ENCODE measurements at places on chromosomes 6 and 20.

- DNase-seq = no peak
Observed at GRCh38 chr6:159097256-159097655, 52.5 kb upstream of the TAGAP start.

DNA sequence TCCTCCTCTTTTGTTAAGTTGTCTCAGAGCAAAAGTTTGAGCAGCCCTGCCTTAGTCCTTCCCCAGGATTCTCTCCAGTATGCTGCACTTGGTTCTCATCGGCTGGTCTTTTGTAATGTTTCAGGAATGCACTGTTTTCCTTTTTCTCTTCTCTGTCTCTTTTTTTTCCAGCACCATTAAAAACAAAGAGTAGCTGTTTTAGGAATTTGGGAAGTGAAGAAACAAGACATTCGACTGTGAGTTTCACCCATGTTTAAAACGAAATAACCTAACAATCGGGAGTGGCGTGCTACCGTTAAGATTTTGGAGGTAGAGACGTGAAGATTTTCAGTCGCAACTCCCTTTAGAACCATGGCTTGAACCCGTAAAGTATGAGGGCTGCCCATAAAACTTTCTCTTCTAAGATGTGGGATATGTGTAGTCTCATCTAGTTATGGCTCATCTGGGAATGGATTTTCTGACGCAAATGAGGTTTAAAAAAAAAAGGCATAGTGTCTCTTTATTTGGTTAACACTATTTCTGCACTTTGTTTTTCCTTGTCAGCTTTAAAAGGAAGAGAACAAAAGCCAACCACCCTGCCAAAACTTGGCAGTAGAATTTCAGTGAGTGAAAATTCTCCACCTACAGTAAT is 35.9 kb upstream of the RAB23 start:
- no peak for DNase-seq

DNA sequence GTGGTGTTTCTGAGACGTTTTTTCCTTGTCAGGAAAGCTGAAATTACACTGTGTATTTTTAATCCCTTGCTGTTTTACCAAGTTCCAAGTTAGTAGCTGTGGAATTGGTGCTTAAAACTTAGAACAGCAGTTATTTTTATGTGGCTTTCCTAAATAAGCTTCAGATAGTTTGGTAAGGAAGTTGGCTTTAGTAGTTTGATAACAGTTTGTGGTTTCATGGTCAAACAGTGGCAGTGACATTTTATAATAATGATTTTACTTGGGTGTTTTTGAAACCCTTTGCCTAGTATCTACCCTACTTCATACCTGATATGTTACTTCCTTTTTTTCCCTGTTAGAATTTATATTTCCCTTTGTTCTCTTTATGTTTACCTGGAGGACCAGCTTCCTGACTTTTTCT is 164.9 kb downstream of the JARID2 start:
- no peak for DNase-seq

- no peak for DNase-seq
Observed at GRCh38 chr6:44138717-44139350, 11.5 kb downstream of the TMEM63B start.

- no peak for DNase-seq
Observed at GRCh38 chr6:73372516-73372915, 2.8 kb upstream of the OOEP start.

GRCh38 chr6:38214159-38214558 is 394.6 kb downstream of the ZFAND3 start:
- DNase-seq = no peak

DNA sequence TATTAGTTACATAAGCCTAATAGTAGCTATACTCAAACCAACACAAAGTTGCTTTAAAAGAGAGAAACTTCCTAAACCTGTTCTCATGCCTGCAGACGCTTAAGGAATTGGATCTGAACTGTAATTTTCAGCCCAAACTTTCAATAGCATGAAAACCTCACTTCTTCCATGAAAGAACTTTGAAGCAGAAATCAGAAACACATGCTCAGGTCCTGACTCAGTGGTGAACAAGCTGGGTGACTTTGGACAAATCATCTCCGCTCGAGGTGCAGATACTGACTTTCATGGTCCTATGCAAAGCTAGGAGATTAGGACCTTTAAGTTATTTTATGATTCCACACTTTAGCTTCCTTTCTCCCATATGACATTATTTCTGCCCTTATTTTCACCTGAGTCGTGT is 36.5 kb downstream of the NOX3 start:
- DNase-seq = no peak

GRCh38 chr6:134735461-134735860 is 214.4 kb downstream of the ALDH8A1 start:
- no peak for DNase-seq

DNA sequence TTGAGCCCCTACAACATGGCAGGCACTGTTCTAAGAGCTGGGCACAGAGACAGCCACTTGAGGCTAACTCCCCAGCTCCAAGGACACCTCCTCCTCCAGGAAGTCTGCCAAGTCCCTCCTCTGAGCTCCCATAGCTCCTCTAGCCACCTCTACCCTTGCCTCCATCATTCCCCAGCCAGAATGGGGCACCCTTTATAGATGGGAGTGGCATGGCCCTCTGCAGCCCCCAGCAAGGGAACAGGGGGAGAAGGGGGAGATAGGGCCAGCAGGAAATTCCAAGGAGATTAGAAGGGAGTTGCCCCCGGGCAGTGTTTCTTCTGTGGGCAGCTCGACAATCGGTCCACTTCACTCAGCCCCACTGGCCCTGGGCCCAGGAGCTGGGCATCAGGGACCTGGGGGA is 19.7 kb upstream of the TLDC2 start:
- DNase-seq = no peak

DNA sequence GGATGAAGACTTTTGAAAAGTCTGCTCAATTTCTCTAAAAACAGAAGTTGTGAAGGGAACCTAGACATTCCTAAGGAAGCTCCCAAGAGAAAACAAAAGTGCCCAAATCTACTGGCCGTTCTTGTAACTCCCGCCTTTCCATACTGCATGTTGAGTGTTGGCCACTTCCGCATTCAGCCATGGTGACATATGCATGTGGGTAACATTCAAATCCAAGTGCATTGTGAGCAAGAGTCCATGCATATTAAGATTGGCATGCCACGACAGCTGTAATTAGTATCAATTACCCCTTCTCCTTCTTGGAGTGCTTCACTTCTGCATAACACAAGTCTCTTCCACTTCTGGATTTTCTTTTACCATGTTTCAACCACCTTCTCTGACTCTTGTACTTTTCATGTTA is 8.4 kb downstream of the SLC35D3 start:
- no peak for DNase-seq

DNA sequence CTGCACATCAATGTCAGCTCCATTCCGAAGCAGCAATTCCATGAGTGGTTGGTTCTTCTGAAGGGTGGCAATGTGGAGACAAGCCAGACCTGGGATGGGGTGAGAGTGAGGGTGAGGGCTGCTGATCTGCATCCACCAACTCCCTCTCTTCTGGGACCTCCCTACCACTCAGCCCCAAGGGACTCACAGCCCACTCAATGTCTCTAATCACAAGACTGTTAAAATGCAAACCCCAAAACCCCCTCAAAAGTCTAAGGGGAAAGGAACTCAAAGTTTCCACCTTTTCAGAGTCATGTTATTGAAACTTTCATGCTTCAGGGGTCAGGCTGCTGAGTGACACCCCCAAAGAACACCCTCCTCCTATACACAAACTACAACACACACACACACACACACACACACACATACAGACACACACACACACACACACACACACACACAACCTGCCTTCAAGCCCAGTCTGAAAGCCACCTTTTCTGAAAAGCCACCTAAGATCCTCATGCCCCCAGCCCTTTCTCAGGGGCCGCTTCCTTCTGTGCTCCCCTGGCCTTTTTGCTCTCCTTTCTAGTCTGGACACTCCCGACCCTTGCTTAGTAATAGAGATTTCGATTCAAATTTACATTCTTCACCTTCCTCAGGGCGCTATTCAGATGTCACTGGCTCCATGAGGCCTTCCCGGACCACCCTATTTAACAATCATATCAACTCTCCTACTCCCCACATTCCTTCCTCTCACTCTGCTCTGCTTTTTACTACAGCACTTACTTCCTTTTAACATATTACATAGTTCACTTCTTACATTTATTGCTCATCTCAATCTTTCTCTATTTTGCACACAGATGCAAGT is 3.3 kb upstream of the SLC35B2 start:
- no peak for DNase-seq

DNA sequence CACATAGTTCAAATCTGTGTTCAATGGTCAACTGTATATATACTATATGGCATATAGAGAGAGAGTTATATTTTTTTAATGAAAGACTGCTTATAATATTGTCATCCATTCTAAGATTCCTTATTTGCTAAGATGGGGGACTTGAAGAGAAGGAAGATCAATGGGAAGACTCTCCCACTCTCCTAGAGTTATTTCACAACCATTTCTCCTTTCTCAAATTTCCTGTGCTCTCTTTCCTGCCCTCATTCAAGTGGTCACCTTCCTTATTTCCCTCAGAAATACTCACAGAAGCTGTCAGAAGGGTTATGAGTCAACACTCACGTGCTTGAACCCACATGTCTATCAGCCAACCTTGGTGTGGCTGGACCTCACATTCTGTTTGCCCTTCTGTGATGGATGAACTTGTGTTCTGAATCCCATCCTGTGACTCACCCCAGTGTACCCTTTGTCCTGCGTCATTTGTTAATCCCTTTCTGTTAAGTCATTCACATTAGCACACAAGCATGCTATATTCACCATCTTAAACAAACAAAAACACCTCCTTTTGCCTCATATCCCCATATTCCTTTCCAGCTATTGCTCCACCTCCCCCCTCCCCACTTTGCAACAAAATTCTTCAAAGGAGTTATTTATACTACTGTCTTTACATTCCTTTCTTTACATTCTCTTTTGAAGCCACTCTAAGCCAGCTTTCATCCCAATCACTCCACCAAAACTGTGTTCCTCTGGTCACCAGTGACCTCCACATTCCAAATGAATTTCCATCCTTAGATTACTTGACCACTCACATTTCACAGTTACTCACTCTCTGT is 279.3 kb upstream of the TCF21 start:
- DNase-seq = no peak

GRCh38 chr6:5623769-5624168 is 362.5 kb downstream of the FARS2 start:
- DNase-seq = no peak

GRCh38 chr20:43767686-43768474 is 41.1 kb upstream of the GTSF1L start:
- DNase-seq = no peak

- DNase-seq = no peak
Observed at GRCh38 chr6:157188213-157188612, 135.1 kb downstream of the TMEM242 start.

DNA sequence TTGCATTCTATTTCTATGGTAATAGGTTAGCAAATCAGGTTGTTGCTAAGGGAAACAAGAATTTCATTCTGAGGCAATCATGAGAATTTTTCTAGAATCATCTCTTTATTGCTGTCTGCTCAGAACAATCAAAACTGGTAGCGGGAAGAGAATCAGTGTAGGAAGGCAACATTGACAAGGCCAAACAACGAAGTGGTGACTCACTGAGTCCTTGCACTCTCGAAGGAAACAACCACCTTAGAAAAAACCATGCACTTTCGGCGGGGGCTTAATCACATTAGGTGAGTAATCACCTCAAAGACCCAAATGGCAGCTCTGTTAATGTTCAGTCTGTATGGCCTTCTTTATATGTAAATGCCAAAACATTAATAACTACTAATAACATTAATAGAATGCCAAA is 78.8 kb upstream of the MAP7 start:
- no peak for DNase-seq

DNA sequence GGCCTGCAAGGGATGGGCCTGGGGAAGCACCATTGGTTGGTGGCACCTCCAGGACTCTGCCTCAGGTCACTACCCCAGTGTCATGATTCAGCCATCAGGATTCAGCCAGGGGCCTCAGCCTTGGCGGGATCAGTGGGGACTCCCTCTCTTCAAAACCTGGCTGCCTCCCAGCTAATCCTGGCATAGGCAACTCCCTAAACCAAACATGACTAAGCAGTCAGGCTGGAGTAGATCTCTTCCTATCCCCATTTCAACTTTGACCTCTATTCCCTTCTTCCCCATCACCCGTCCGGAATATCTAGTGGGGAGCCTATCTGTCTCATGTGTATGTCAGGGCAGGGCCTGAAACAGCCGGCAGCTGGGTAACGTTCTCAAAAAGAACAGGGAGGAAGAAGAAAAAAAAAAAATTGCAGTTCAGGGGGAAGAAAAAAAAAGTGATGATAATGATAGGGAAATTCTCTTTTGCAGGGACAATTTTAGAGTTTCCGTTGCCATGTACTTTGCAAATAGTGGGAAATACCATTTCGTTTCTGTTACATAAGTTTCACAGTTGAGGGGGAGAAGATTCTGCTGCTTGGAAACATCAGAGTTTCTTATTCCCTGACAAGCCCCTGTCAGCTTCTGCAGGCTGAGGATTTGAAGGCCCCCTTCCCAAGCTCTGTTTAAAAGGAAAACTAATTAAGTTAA is 4.1 kb upstream of the PREX1 start:
- DNase-seq = no peak

DNA sequence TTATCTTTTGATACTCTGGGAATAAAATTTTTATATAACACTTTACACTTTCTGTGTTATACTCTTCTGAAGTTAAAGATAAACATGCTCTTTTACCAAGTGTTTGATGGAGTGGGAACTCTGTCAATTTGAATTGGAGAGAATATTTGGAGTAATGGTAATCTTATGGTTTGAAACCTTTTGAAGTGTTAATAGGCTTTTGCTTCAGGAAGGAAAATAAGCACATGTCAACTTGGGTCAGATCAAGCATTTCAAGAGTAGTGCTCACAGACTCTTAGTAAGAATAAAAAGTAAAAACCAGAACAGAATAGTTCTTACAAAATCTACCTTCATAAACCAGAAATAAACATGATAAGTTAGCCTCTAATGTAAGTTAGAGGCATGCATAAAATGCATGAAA is 24.4 kb upstream of the IRAK1BP1 start:
- no peak for DNase-seq

DNA sequence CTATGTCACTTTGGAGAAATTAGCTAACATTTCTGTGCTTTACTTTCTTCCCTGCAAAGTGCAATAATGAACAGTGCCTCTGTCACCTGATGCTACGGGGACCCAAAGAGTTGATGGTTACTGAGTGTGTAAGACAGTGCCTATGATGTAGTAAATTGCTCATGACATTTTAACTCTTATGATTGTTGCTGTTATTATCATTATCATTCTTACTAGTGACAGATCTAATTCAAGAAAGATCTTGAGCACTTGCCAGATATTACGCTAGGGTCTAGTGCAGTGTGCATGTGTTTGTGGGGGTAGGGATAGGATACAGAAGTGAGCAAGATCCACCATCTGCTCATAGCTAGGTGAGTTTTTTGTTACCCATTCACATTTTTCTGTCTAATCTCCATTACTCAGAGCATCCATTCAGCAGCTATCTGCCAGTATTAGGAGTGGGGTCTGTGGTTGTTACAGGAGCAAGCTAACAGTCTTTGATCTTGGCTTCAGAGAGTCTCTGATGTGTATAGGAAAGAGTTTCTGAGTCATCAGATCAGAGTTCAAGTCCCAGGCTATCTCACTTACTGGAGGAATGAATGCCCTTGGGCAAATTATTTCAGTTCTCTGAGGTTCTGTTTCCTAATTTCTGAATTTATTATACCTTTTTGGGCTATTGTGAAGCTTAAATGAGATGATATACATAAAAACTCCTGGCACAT is 33.1 kb upstream of the DAAM2 start:
- no peak for DNase-seq

Data from HAP-1 (cell line).